PC-9 (cell line): ENCODE measurements at places on chromosomes 7 and 10. TPM values are rescaled to one million over a fixed set of nuclear protein-coding genes. Genes with fewer than 3 reads are reported as not detected.

GRCh38 chr10:125084614-125085257, 75.6 kb downstream of the CTBP2 start:
- H3K27ac ChIP-seq, result no peak overlapping the region
- H3K36me3 ChIP-seq, result peaks cover 9% of the 10 kb centered on the region; the same call in 1 of the 2 replicates
- H3K4me3 ChIP-seq, result no peak overlapping the region
- no peaks in the 10 kb centered on the region for H3K4me1 ChIP-seq
- H3K27me3 ChIP-seq, result no peaks in the 10 kb centered on the region
- no peak for DNase-seq

- H3K27me3 ChIP-seq, result no peaks in the 10 kb centered on the region
- H3K27ac ChIP-seq, result no peak overlapping the region
- no peaks in the 10 kb centered on the region for H3K4me1 ChIP-seq
- H3K4me3 ChIP-seq, result no peak overlapping the region
These were observed 17.1 kb downstream of the MBL2 start for GRCh38 chr10:52755297-52756062.

DNA sequence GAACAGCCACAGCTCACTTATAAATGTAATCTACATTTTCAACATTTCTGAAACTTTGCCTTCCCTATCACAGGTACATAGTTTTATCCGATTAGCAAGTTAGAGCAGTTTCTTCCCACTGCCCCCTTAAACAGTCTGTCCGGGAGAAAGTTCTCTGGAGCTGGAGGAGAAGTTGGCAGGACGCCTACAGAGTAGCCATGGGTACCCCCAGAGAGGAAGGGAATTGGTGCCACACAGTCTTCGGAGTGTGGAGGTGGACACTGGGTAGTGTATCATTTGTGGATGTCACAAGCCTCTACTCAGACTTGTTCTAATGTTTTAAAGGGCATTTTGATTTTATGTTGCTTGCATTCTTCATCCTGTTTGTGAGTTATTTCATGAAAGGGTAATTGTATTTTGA, 39.0 kb downstream of the TAF3 start:
- H3K4me1 ChIP-seq, result no peaks in the 10 kb centered on the region
- no peaks in the 10 kb centered on the region for H3K36me3 ChIP-seq
- H3K27me3 ChIP-seq, result no peaks in the 10 kb centered on the region
- no peak for DNase-seq
- no peak overlapping the region for H3K27ac ChIP-seq

DNA sequence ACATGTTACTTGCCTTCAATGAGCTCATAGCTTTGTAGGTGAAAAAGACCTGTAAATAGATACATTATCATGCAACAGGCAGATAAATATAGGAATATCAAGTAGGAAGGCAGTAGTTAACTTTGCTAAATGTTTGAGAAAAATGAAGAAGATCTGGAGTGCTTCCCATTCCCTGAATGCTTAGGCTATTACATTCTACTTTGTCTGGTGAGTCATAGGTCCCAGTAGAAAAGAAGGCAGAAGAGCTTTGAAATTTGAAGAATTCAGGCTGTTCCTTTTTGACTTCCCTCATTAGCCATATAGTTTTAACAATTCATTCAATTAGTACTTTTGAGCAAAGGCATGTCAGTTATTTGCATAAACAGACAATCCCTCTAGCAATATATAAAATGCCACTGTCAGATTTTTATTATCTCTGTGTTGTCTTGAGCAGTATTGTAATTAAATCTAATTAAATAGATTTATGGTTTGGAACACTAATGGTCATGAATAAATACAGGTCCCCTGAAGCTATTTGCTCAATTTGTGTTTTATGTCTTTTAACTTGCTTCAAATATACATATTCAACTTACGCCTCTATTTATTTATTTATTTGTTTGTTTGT, 875.0 kb downstream of the REEP3 start:
- no peaks in the 10 kb centered on the region for H3K27me3 ChIP-seq
- no peaks in the 10 kb centered on the region for H3K36me3 ChIP-seq
- H3K4me3 ChIP-seq, result no peak overlapping the region
- no peak overlapping the region for H3K27ac ChIP-seq
- DNase-seq, result no peak

GRCh38 chr7:123734498-123734897, 14.3 kb downstream of the WASL start:
- H3K27ac ChIP-seq, result no peak overlapping the region
- H3K36me3 ChIP-seq, result peaks cover 4% of the 10 kb centered on the region
- no peaks in the 10 kb centered on the region for H3K27me3 ChIP-seq
- DNase-seq, result no peak
- H3K4me3 ChIP-seq, result no peak overlapping the region

DNA sequence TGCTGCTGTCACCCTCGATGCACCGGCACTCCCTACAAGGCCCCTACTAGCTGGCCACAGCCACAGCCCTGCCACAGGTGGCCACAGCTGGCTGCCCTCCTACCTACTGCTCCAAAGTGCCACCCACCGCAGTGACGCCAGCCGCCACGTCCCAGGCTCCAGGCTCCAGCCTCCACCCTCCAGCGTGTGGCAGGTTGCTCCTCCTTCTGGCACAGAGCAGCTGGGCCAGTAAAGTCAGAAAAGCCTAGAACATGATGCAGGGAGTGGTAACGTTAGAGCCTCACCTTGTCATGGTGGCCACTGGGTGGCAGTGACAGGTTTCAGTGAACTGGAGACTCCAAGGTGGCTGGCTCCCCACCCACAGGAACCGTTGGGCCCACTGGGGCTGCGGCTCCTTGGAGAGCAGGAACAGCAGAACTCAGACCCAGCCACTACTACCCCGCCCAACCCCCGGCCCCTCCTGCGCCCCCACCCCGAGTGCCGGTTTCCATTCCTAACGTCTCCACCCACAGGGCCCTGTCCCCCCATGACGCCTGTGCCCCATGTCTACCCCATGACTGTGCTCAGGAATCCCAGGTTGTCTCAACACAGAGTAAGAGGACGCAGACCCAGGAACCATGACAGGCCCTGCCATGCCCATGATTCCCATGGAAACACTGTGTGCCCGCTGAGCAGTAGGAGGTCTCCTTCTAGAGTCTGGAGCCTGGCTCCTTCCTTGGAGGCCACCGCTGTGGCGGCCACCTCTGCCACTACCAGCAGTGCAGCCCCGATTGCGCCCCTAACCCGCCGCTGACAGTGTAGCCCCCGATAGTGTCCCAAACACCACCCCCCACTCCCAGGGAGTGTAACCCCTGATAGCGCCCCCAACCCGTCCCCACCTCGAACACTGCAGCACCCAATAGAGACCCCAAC, 52.3 kb upstream of the ZNF33B start:
- H3K36me3 ChIP-seq, result no peaks in the 10 kb centered on the region
- no peak overlapping the region for H3K27ac ChIP-seq
- peak; percentile 52 for DNase-seq
- H3K4me1 ChIP-seq, result no peaks in the 10 kb centered on the region
- H3K4me3 ChIP-seq, result peak overlapping the region; percentile 48; the same call in 1 of the 2 replicates

Gene PILRB
- total RNA-seq, result 119 and 121 TPM in 2 replicates

Gene DGKB
- 0.23 and 0.48 TPM in 2 replicates for total RNA-seq

Gene TMEM184A
- 21.4 TPM in 2 replicates for total RNA-seq
